ENCODE measurements at places on chromosomes 16 and 17.

- no peak for DNase-seq
Observed at GRCh38 chr16:88398170-88398873, 15.6 kb downstream of the ZNF469 start.

GRCh38 chr17:37273409-37274051 is 102.3 kb upstream of the C17orf78 start:
- DNase-seq, result peak; percentile 29

- peak; percentile 91 for DNase-seq
Observed at GRCh38 chr17:42436391-42436790, 13.3 kb upstream of the CAVIN1 start.

DNA sequence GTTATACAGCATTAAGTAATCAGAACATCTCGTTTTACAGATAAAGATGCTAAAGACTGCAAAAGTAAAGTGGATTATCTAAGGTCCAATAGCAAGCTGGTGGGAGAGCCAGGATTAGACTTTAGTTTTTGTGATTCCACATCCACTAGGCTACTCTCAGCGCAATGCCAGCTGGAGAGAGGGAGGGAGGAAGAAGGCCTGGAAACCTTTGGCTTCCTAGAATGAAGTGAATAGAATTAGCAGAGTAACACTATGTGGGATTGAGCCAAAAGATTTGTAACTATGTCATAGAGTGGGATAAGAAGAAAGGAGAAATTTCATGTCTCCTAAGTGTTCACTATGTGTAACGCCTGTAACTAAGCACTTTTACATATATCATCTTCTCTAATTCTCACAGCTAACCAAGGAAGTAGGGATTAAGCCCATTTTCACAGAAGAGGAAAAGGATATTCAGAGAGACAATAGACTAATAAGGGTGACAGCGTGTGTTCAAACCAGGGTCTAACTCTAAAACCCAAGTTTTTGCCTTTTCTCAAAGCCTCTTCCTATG is 25.4 kb upstream of the NSRP1 start:
- no peak for DNase-seq

- no peak for DNase-seq
Observed at GRCh38 chr16:4870138-4870671, 22.9 kb downstream of the UBN1 start.

DNA sequence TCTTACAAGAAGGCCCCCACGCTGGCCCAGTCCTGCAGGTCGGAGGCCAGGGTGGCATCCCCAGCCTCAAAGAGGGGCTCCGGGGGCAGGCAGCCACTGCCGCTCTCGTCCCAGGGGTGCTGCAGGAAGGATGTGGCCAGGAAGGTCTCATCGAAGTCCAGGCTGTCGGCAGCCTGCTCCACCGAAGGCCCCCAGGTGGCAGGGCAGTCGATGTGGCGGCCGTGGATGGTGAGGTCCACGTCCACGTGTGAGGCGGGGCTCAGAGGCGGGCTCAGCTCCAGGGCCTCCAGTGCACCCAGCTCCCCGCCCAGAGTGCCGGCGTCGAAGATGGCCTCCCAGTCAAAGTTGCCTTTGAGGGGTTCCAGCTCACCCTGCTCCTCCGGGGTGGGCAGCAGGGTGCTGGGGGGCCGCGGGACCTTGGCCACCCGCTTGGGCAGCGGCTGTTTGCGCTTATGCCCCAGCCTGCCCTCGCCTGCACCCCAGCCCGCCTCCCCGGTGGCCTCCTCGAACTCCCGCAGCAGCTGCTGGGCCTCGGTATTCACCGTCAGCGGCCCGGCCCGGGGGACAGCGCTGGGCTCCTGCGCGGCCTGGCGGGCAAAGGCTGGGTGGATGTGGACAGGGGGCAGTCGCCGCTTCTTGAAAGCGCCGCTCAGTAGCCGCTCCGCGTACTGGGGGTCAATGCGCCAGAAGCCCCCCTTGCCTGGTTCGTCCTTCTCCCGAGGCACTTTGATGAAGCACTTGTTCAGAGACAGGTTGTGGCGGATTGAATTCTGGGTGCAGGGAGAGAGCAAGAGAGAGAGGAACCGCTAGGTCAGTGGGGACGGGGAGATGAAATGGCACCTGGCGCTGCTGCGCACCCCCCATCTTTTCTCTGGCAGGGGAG is 3.5 kb downstream of the FOXJ1 start:
- DNase-seq, result no peak
